Activated CD8-positive, alpha-beta memory T cell treated with anti-CD3 and anti-CD28 coated beads for 1 hour (primary cell): ENCODE measurements at places on chromosomes 7 and 10.

DNA sequence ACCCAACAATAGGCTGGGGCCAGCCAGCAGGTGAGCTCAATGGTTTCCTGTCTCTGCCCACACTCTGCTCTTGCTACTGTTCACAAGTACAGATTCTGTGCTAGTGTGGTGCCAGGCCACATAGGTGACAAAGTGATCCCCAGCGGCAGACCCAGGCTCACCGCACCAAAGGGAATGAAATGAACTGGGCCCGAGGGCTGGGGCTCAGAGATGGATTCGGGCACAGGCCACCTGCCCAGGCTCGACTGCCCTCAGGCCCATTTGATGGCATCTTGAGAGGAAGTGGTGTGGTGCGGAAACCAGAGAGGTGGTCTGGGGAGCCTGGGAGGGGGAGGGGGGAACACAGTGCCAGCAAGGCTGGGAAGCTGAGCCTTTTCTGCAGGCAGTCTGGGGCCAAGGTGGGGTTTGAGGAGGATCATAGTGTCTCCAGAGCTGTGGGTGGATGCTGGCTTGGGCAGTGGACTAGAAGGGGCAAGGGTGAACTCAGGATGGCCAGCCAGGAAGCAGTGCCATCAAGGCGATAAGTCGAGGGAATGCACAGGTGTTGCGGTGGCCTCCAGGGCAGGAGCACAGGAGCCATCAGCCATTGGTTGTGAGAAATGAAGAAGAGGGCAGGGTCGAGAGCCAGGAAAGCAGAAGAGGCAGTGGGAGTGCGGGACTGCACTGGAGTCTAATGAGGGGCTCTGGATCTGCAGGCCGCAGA is 85.2 kb downstream of the ARHGAP22 start:
- no peak for DNase-seq

- DNase-seq: no peak
These were observed 9.0 kb downstream of the IQCE start for GRCh38 chr7:2567679-2568278.

DNA sequence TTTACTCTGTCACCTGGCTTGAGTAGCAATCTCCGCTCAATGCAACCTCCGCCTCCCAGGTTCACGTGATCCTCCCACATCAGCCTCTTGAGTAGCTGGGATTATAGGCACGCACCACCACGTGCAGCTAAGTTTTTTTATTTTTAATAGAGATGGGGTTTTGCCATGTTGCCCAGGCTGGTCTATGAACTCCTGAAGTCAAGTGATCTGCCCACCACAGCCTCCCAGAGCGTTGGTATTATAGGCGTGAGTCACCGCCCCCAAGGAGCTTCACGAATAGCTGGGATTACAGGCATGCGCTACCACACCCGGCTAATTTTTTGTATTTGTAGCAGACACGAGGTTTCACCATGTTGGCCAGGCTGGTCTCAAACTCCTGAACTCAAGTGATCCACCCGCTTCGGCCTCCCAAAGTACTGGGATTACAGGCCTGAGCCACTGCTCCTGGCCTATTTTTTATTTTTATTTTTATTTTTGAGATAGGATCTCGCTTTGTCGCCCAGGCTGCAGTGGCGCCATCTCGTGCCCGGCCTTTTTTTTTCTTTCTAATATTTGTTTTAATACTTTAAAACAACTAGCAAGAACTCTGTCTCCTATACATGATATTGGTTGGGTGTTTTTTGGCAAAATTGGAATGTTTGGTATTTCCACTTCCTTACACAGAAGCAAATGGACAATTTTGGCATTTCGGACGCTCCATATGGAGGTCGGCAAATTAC is 1.1 kb downstream of the EFCAB10 start:
- no peak for DNase-seq

- no peak for DNase-seq
These were observed 81.0 kb downstream of the MKI67 start for GRCh38 chr10:128044961-128045832.

DNA sequence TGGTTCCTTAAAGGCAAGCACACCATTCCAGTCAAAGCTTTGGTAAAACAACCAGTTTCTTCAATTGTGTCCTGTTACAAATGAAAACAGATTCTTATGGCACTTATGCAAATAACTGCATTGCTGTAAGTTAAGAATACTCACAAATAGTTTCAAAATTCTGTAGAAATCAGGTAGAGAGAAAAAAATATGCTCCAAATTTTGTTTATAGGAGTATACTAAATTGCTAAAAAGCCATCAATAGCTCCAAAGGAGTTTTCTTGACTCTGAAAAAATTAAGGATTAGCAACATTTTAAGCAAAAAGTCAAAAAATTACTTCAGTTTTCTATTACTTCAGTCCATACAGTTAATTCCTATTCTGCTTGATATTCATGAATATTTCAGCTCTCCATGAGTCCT is 51.3 kb upstream of the KAT6B start:
- no peak for DNase-seq

- DNase-seq: no peak
These were observed 2.5 kb upstream of the MEST start for GRCh38 chr7:130489140-130489983.

DNA sequence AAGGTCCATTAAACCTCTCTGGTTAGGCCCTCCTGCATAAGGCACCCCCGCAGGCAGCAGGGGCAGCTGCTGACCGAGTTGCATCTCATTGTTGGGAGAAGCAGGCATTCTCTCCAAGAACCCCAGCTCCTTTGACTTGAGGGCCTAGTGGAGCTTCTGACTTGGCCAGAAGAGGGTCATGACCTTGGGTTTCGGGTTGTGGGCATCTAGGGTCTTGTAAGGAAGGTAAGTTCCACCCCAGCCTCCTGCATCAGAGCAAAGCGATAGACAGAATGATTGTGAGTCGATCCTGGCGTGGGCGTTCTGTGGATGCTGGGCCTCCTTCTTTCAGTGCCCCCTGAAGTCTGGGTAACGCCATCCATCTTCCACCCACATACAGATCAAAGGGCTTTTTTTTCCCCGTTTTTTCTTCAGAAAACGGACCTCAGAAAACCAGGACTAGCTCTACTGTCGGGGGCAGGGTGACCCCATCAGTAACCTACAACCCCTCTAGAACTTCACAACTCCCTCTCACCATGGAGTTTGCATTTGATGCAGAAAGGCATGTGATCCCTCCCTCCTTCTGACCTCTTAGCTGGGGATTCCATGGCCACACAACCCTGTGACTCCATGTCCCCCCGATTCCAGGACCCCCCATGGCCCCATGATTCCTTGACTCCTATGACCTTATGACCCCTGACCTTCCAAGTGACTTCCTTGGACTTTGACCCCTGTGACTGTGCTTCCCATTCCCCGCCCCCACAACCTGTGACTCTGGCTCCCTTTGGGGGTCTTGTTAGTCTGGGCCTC is 3.0 kb downstream of the SEMA4G start:
- no peak for DNase-seq

DNA sequence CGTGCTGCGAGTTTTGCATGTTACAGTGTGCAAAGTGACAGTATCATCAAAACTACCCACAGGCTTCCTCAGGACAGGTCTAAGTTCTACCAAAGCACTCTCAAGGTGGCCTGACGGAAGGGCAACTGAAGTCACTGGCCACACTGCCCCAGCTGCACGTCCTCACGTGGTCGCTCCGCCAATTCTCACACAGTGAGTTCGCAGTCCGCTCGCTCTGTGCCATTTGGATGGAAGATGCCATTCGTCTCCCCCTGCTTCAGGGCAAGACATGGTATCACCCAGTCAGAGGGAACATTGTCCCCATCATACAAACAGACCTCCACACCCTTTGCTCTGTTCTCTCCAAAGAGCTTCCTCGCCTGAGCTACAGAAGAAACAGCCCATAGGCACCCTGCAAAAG is 109.6 kb upstream of the COBL start:
- no peak for DNase-seq

- no peak for DNase-seq
These were observed 26.8 kb upstream of the BTBD16 start for GRCh38 chr10:122244001-122244975.

GRCh38 chr7:149377386-149377785 is 83.5 kb downstream of the ZNF777 start:
- no peak for DNase-seq

- DNase-seq: no peak
These were observed 1.0 kb downstream of the OSBPL3 start for GRCh38 chr7:24978843-24979469.

- DNase-seq: no peak
These were observed 9.9 kb upstream of the PSMG3 start for GRCh38 chr7:1579481-1580421.

DNA sequence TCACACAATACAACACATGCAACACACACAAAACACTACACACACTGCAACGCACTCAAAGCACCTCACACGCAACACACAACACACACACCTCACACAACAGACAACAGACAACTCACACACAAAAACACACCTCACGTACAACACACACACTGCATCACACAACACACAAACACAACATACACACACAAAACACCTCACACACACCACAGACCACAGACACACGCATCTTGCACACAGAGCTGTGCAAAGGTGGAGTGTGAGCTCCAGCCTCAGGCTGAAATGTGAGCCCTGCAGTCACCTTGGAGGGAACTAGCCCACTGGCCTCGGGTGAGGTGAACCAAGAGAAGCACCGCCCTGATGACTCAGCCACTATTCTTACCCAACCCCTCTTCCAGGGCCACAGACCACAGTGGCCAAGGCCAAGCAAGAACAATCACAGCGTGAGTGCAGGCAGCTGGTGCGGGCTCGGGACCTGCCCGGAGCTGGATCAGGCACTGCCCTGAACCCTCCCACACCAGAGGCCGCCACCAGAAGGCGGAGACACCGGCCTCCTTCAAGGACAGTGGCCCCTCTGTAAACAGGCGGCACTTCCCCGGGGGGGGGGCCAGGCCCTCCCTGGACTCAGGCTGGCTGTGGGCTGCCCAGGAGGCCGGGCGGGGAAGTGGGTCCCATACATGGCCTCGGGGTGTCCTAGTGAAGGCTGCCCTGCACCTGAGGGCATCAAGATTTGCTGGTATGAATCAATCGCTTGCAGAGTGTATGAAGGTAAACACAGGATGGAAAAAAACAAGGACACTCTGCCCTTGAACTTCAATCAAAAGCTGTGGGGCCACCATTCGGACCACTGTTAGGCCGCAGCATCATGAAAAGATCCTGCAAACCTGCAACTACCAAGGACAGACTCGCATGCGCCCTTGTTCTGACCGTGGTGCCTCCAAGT is 106.7 kb downstream of the TNS3 start:
- no peak for DNase-seq

- DNase-seq: no peak
These were observed 728.3 kb downstream of the SORCS1 start for GRCh38 chr10:106436123-106436715.

DNA sequence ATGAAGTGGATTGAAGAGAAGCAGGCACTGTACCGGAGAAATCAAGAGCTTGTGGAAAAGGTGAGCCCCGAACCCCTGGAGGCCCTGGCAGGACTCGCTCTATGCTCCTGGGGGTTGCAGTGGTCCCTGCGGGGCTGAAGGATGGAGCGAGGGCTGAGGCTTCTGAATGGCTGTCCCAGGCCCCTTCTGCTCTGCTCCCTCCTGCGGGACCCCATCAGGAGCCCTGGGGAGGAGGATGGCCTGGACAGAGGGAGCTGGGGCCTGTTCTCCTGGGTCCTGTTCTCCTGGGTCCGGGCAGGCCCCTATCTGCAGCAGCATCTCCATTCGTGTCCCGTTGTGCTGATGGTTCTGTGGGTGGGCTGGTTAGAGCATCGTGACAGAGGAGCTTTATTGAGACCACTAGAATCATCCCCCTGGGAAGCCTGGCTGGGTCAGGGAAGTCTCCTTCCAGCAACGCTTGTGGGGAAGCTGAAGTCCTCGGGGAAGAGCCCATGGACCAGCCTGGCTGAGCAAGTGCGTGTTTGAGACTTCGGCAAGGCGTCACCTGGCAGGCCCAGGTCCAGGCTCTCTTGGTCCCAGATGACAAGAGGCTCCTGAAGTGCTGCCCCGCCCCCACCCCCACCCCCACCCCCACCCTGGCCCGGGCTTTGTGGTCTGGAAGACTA is 41.1 kb upstream of the DPYSL4 start:
- no peak for DNase-seq

DNA sequence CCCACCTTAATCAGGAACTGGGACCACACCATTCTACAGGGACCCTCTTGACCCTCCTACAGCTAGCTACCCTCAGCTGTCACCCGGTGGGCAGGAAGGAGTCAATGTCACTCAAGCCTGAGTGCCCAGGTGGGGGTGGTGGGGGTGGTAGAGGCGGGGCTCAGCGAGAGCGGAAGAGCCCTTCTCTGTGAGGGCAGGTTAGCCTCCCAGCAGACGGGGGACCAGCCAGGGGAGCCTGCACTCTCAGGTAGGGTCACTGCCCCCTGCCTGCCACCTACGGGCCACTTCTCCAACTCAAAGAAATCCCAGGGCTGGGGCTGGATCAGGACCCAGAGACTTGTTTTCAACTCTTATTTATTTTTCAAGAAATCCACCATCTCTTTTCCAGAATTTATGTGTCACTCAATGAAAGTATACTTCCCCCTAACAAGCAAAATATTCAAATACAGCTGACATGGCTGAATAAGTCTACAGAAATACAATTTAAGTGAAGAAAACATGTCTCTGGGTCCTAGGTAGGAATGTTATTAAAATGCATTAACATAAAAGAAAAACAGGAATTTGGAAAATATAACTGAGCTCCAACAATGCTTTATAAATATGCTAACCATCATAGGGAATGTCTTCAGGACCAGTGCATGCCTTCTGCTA is 63.4 kb upstream of the DDC start:
- DNase-seq: no peak

DNA sequence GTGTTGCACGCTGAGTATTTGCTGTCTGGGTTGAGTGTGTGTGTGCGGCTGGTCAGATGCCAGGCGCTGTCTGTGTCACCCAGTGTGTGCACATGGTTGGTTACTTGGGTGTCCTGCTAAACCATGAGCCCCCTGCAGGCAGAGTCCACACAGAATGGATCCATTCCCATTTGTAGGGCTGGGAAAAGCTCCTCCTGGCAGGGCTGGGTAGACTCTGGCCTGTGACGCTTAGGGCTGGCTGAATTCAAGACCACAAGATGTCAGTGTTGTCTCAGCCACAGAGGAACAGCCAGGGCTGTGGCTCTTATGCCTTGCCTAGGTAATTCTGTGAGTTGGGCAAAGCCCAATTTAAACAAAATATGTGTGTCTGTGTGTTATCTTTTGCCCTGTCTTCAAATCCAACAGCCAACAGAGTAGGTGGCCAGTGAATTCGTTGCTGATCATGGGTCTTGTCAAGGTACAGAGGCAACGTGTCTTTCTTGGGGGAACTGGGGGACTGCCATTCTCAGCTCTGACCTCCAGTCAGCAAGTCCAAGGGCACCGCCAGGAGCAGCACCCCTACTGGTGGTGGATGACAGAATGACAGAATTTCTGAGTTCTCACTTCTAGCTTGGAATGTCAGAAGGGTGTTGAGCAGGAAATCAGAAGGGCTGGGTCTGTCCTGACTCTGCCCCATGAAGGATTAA is 285.1 kb downstream of the CCSER2 start:
- DNase-seq: no peak
